ENCODE measurements at places on chromosomes 3 and 15.

DNA sequence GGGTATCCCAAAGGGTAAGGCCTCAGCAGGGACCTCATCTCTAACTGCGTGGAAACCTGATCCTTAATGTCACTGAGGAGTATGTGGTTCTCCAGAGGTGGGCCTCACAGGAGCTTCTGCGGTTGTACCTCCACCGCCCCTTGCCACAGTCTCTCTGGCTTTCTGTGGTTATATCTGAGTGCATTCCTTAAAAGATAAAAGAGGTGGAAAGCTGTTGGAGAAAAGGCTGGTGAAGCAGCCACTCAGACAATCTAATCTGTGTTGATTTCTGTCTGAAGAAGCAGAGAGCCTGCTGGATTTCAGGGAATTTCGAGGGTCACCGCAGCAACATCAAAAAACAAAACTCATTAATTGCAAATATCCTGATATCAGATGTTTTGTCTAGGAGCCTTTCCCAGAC lies 51.4 kb downstream of the SEMA6D start:
- DNase-seq: no peak

GRCh38 chr3:42755681-42756578 lies 17.1 kb downstream of the CCDC13 start:
- no peak for DNase-seq

- DNase-seq: no peak
These were observed 21.4 kb downstream of the ACKR2 start for GRCh38 chr3:42830437-42831320.

GRCh38 chr3:114646526-114646925 lies 352.7 kb downstream of the TIGIT start:
- DNase-seq: no peak

GRCh38 chr15:87631093-87631492 lies 625.4 kb downstream of the NTRK3 start:
- DNase-seq: no peak

DNA sequence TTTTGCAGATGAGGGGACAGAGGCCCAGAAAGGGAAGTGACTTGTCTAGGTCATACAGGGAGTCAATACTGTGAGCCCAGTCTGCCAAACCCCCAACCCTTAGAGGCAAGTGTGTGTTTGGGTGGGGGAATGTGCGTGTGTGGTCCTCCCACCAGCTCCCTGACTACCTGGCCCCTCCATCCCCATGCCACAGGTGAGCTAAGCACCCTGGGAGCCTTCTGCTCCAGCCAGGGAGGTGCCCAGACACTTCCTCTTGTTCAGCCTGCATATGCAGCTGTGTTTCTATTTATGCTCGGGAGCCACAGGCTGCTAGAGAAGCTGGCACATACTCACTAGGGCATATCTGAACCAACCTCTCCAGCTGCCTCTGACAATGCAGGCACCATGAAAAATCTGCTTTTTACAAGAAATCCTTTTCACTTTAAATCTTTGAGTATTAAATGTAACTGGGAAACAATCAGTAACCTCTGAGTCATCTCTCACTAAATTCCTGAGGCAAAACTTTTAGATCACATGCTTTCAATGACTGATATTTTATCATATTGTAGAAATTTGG lies 20.7 kb downstream of the TBC1D2B start:
- no peak for DNase-seq

DNA sequence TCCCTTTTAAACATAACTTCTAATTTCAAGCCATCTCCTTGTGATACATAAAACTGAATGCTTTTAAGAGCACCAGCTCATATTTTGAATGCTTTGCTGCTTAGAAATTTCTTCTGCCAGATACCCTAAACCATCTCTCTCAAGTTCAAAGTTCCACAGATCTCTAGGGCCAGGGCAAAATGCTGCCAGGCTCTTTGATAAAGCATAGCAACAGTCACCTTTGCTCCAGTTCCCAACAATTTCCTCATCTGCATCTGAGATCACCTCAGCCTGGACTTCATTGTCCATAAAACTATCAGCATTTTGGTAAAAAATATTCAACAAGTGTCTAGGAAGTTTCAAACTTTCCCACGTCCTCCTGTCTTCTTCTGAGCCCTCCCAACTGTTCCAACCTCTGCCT lies 17.5 kb downstream of the OSTN start:
- DNase-seq: no peak

DNA sequence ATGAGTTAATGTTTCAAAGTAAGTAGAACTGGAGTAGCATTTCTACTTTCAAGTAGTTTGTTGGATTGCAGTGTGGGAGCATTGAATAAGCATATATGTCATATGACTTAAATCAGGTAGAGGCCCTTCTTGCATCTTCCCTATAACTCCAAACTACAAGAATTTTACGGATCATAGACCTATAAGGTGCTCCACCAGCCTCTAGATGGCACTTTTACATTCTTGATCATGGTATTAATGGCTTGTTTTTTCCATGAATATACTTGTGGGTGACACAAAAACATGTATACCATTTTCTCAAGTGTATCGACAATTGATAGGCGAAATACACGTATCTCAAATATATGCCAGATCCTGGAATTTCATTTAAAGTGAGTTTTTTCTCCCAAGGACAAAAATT lies 311.1 kb downstream of the ZPLD1 start:
- no peak for DNase-seq

- DNase-seq: no peak
These were observed 21.5 kb downstream of the CIAO2A start for GRCh38 chr15:64071931-64072765.

GRCh38 chr3:105865867-105866350 lies 2.9 kb downstream of the CBLB start:
- no peak for DNase-seq

DNA sequence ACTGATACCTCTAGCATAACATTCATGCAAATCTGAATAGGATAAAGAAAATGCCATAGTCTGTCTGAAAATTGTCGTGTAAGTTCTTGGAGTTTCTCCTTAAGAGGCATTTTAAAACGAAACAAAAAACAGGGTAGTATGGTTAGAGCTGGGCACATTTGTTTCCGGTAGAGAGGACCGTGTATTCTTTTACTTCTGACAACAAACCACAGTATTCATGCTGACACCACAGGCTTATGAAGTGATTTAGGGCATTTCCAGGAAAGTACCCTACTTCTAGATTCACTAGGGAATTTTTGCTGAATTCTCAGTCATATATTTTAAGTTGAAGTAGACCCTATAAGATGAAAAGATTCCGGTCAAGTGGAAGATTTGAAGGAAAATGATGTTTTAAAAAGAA lies 541.3 kb downstream of the UNC13C start:
- DNase-seq: no peak

DNA sequence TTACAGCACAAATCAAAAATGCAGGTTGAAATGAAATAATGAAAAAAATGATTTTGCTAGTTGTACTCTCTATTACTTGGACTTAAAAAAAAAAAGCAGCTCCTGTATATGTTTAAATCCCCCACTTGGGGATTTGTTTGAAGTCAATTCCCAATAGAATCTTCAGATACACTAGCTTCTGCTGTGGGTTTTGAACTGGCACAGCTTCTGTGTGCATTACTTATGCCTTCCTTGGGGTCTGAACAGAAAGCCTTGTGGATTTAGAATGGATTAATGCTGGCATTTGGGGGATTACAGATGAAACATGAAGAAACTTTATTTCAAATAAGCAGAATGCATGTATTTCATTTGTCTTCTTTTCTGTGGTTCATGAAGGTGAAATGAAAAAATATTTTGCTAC lies 513.2 kb upstream of the TBL1XR1 start:
- DNase-seq: no peak

GRCh38 chr3:172125053-172125452 lies 85.7 kb downstream of the FNDC3B start:
- DNase-seq: no peak

- DNase-seq: no peak
These were observed 41.7 kb upstream of the SPSB4 start for GRCh38 chr3:141009496-141009895.

- DNase-seq: peak; percentile 48
These were observed 524 bp upstream of the TOPBP1 start for GRCh38 chr3:133662278-133662651.

- peak; percentile 66 for DNase-seq
These were observed 521.9 kb upstream of the PROK2 start for GRCh38 chr3:72306800-72307341.

DNA sequence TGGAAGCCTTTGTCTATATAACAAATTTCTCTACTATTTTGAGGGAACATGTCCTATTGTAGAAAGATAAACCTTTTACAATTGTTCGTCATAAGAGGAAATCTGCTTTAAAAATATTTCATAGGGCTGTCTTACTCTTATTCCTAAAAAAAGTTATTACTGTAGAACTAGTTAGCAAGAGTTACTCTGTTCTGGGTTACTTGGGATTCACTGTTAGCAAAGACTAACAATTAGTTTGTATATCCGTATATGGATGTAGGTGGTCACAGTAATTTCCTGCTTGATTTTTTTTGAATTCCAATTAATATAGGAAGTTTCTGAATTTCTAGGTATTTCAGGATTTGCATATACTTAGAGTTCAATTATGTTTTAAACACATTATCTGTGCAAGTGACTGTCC lies 413.5 kb downstream of the RBMS3 start:
- DNase-seq: no peak

DNA sequence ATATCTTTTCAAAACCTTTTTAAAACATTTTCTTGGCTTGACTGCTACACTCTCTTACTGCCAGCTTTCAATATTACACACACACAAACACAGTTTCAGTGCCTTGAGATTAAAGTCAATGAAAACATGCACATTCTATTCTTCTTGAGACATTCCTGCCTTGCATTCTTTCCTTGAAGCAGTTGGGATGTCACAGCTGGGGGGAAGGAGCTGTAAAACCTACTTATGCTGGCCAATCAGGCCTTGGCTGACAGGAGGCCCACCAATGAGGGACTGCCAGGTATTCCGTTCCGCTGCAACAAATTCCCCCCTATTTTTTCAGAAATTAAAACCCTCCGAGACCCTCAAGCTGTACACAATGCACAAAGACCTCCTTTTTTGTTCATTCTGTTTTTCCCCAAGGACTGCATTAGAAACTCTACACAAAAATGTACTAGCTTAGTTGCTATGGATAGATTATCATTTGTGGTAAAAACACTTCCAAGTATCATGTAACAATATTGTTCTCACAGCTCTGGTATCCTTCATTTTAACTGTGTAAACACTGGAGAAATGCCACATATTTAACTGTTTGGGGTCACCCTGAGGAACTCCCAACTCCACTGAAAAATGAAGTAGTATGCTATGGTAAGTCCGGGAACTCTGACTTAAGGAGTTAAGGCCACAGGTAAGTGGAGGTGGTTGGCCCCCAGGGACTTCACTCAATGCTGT lies 18.5 kb downstream of the FSTL1 start:
- DNase-seq: no peak

DNA sequence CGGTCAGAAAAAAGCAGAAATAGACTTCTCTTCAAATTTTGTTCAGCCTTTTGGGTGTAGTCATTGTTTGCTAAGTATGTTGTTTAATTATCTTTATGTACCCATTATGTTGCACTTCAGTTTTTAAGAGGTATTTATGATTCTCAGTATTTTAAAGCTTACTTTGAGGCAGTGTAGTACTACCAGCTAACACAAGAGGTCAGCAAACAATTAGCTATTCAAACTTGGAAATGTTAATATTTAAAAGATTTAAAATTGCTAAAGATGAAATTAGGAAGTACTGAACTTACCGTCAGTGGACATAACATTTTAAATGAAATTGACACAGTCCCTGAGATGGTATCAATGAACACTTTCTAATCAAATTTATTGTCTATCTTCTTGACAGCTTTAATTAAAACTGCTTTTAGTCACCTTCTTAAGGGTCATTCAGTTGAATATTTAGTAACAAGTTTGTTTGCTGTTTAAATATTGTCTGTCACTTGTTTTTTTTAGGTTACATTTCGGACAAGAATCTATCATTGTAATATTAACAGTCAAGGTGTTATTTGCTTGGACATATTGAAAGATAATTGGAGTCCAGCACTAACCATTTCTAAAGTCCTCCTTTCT lies 28.1 kb downstream of the NKIRAS1 start:
- DNase-seq: no peak

GRCh38 chr3:8851703-8852102 lies 82.3 kb upstream of the OXTR start:
- no peak for DNase-seq

- DNase-seq: no peak
These were observed 79.7 kb upstream of the RASGRF1 start for GRCh38 chr15:79170256-79170664.

DNA sequence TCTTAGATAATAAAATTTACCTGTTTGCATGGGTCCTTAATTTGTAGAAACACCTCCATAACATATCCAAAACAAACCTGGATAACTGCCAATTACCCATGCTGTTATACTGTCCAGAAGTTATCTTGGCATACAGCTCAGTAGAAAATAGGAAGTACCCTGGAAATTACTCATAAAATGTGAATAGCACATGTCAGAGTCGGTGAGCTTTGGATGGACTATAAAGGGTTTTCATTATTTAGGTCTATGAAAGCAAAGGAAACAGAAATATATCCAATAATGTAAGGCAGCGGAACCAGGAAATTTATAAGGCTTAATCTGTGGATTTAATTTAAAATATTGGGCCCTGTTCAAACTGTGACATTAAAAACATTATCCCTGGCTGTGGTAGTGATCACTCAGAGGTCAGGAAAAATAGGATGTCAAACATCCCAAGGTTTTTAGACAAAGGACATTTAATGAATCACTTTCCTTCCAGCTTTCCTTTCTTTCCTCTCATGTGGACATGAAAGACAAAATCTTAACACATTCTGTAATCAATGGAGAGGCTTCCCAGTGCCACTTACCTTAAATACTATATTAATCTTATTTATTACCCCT lies 459.0 kb upstream of the DPH6 start:
- DNase-seq: no peak
